ENCODE measurements at places on chromosomes 11 and 22.

- no peak for DNase-seq
Measured at GRCh38 chr22:29156507-29156906, 49.2 kb upstream of the EMID1 start.

- DNase-seq: no peak
Measured at GRCh38 chr11:43712676-43713075, 32.1 kb downstream of the HSD17B12 start.

- no peak for DNase-seq
Measured at GRCh38 chr11:68383976-68384501, 71.6 kb downstream of the LRP5 start.

DNA sequence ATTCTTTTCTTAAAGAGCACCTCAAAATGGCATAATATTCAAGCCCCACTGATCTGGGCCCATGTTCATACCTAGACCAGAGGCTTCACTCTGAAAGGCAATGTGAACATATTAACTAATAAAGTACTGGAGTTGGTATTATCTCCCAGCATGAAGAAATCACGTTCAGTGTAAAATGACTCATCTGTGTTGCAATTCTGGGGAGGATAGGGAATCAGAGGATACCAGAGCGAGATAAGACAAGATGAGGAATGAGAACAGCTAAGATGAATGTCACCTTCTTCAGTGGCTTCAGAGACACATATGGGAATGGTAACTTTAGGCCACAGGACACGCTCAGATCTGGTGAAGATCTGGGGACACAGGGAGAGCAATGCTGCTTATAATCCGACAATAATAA, 121.1 kb downstream of the NTM start:
- DNase-seq: no peak

- no peak for DNase-seq
Measured at GRCh38 chr11:27174672-27175210, 134.1 kb downstream of the BBOX1 start.

DNA sequence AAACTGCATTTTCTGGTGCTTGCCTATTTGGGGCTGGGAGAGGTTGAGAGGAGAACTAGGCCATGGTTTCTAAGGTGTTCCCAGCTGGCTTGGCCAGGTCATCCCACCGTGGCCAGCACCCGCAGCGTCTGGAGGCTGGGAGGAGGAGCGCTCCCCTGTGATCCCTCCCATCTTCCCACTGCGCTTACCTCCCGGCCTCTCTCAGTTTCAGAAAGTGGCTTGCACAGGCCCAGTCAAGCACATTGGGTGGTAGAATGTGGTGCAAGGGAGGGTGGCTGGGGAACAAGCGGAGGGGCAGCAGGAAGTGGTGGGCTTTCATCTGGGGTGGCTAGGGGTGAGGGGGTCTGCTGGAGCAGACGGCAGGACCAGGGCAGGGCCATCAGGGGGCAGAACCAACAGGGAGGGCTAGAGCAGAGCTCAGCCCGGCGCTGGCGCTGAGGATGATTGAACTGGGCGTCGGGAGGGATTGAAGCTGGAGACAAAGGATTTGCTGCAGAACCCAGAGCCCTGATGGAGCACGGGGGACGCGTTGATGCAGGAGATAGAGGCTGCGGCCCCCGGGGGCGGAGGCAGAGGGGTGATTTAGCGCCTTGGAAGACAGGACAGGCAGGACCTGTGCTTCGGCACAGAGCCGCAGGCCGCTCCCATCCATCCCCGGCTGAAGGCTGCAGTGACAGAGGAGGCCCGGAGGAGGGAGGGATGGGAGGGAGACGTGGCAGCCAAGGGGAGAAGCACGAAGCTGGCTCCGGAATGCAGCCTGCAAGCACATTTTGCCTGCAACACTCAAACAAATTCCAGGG, 76.0 kb downstream of the TRIM29 start:
- no peak for DNase-seq

DNA sequence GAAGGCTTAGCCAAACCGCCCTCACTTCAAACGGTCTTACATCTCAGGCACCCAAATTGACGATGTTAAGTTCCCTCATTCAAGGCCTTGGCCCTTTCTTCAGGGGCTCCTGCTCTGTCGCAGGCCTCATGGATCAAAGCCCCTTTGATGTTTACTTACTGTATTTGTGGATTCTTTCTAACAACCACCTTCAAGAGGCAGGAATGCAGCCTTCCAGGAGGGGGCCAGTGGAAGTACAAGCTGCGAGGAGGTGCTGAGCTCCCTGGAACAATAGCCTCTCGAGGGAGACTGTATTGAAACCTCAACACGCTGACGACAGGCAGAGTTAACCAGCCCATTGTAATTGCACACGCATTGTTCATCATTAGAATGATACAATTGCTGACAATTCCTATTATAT, 209.1 kb downstream of the ST3GAL4 start:
- no peak for DNase-seq

GRCh38 chr22:47168900-47169800, 406.7 kb downstream of the TBC1D22A start:
- DNase-seq: no peak

DNA sequence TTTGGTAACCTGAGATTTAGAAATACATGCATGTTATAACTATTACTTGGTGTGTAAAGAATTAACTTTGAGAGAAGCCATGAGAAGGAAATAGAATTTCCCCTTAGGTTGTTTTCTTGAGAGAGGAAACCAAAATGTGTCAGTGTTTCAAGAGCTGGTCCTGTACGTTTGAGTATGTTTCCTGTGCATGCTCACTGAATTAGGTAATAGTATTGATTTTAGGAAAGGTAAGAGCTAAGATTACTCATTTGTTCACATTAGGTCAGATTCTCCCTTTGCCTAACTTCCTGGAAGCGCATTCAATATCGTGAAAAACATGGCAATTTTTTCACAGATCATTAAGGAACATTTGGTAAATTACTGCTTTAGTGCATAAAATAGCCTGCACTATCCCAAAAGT, 49.3 kb upstream of the RDX start:
- no peak for DNase-seq

DNA sequence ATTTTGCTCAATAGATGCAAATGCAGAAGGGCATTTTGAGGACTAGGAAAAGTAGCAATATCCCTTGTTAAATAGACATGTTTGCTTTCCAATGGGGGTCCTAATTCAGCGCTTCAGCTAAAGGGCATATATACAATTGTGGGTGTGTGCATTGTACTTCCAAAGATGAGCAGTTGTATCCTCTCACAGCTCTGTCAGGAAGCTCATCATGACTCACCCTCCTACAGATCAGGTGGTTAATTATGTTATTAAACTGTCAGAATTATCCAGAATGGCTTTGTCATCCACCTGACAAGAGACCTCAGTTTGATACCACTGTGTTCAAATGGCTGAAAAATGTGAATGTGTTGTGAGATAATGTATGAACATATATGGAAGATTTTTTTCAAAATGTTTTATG, 252.2 kb upstream of the MTNR1B start:
- DNase-seq: no peak

GRCh38 chr11:3686751-3687150, 15.6 kb upstream of the CHRNA10 start:
- DNase-seq: no peak

GRCh38 chr11:128687321-128687720, 6.6 kb upstream of the FLI1 start:
- no peak for DNase-seq

- DNase-seq: no peak
Measured at GRCh38 chr22:49413551-49413950, 414.1 kb downstream of the BRD1 start.

- no peak for DNase-seq
Measured at GRCh38 chr22:37659897-37660708, 1.6 kb downstream of the PDXP start.

- DNase-seq: no peak
Measured at GRCh38 chr11:37817727-37818270, 1219.8 kb upstream of the RAG2 start.

DNA sequence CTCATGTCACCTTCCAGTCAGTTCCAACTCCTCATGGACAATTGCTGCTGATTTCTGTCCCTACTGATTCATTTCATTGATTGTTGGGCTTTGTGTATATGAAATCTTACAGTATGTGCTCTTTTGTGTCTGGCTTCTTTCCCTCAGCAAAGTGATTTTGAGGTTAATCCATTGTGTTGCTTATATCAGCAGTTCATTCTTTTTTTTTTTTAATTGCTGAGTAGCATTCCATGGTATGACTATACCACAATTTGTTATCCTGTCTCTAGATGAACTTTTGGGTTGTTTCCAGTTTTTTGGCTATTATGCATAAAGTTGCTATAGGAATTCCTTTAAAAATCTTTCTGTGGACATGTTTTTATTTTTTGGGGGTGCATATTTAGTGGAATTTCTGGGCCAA, 59.9 kb downstream of the NXPE1 start:
- DNase-seq: no peak

- no peak for DNase-seq
Measured at GRCh38 chr11:34052608-34053160, 1.2 kb downstream of the CAPRIN1 start.

DNA sequence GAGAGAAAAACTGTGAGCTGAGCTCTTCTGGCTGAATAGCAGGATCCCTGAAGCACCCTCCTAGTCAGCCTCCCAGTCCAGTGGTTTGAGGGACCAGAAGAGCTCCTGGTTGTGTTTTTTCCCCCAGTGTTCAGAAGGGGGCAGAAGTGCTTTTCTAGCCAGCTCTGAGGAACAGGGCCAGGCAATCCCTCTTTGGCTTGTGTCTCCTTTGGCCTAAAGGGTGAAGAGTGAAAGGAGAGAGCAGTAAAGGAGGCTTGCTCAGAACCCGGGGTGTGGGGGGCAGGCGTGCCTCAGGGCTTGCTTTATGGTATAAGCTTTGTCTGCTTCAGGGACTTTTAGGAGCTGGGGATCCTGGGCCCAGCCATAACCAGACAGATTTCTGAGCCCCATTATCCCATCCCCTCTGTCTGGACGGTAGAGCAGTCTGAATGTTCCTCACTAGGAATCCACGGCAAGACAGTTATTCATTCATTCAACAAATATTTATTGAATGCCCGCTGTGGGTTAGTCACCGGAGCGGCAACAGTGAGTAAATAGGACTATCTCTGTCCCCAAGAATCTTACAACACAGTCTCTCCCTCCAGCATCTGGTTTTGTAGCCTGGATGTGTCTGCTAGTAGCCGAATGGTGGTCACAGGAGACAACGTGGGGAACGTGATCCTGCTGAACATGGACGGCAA, 14.5 kb downstream of the ACP2 start:
- no peak for DNase-seq
